ENCODE measurements at places on chromosomes 1 and 21. TPM values are rescaled to one million over a fixed set of nuclear protein-coding genes. Genes with fewer than 3 reads are reported as not detected.

The TSPEAR gene
- not detected for polyA plus RNA-seq

The FOXO6 gene
- 0.11 TPM for polyA plus RNA-seq

The GJA8 gene
- not detected for polyA plus RNA-seq

The ARHGAP30 gene
- polyA plus RNA-seq, result not detected

The KRTAP19-1 gene
- polyA plus RNA-seq, result not detected

The TMPRSS2 gene
- not detected for polyA plus RNA-seq

The TEDDM1 gene
- polyA plus RNA-seq, result not detected
